ENCODE measurements at places on chromosomes 6 and 20. TPM values are rescaled to one million over a fixed set of nuclear protein-coding genes. Genes with fewer than 3 reads are reported as not detected.

- DNase-seq = peak; percentile 83
Measured at GRCh38 chr6:55758156-55758937, 117.0 kb downstream of the BMP5 start.

DNA sequence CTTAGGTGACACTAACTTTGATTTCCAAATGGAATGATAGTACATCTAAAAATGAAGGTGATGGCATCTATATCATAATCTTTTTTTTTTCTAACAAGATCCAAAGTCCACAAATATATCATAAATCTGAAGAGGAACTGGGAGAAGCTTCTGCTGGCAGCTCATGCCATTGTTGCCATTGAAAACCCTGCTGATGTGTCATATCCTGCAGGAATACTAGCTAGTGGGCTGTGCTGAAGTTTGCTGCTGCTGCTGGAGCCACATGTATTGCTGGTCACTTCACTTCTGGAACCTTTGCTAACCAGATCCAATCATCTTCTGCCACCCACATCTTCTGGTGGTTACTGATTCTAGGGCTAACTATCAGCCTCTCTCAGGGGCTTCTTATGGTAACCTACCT is 27.4 kb upstream of the KHDC1 start:
- no peak for DNase-seq

DNA sequence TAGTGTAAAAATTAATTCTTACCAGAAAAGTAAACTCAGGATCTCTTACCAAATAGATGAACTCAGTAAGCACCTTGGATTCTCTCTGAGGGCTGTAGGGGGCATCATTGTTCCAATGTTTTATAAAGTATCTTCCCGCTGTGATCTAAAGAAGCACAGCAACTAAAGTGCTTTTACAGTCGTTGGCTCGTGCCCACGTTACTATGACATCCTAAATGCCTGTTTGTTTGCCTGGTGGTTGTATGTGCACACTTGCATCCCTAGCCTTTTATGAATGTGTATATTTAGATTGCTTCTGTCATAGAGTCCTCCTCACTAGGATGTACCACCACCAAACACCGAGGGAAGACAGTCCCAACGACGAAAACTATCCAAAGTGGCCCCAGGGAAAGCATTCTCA is 34.5 kb downstream of the SLX4IP start:
- peak; percentile 93 for DNase-seq

DNA sequence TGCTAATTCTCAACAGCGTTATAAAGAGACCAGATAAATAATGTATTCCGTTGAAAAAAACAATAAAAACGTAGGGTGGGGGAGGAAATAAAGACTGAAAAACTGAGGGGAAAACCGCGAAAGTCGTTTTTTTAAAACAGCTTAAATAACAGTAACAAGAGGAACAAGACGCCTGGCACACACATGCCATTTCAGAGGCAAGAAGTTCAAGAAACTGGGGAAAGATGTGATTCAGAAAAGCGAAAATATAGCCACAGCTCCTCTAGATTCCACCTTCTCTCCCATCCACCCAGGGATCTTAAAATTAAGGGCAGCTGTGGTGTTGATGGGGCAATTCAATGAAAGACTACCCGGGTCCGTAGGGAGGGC is 1.3 kb downstream of the EPB41L2 start:
- DNase-seq = peak; percentile 43

- no peak for DNase-seq
Measured at GRCh38 chr20:63126876-63127699, 88.8 kb downstream of the YTHDF1 start.

DNA sequence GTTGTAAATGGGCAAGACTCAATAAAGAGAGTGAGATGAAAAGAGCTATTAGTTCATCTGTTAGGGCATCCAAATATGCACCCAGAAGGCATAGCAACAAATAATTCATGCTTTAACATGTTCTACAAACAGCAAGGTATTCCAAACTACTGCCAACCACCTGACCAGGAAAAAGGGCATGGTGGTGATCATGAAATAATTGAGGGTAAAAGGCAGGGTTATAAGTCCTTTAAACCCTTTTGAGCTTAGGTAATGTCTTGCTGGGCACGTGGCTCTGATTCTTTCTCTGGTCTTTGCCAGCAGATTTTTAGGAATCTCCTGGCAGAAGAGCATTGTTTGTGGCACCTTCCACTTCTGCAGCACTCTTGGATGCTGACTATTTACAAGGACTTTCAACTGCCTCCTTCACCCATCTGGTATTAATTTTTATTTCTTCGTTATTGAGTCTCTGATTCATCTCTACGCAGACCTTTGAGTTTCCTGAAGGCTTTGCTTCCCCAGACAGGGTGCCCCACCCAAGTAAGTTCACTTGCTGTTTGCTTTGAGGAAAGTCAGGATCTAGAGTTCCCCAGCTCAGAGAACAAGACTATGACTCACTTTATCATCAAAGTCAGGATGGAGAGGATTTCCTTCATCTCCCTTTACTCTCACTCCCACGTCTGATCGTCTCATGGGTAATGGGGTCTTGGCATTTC is 83.4 kb upstream of the NEDD9 start:
- DNase-seq = peak; percentile 96

- no peak for DNase-seq
Measured at GRCh38 chr6:284486-284885, 7.8 kb upstream of the DUSP22 start.

GRCh38 chr6:35036059-35036827 is 104.9 kb downstream of the TCP11 start:
- no peak for DNase-seq

DNA sequence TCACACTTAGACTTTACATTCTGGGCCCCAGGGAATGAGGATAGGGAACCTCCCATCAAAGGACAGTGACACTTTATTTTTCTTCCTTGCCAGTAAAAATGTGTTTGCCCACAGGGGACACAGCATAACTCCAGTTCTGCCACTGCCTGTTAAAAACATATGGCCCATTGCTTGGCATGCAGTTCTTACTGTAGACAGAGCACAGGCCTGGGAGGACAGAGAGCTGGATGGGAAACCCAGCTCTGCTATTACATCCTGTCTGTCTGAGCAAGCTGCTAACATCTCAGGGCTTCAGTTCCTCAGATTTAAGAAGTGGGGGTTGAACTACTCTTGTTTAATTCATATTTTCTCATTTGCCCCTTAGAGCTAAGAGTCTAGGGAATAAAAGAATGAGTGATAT is 120.2 kb downstream of the AKAP7 start:
- DNase-seq = no peak

DNA sequence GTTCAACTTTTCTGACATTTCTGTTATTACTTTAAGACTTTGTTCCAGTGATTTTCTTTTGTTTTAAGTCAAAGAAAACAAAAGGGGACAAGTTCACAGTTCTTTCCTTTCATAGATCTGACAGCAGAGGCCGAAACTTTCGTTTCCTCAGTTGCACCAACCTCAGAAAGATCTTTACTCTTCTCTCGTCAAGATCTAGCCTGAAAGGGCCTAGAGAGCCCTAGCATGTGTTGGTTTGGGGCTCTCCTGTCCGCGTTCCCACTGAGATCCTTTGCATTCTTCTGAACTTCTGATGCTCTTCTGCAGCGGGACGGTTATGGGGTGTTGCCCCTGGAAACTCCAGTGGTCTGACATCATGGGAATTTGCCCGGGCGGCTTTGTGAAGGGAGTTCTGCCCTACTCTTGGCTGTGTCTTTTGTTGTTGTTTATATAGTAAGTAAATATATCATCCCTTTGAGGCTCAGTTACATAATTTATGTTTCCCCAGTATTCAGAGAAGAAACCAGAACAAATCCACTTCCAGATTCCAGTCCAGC is 129.1 kb downstream of the SASH1 start:
- peak; percentile 29 for DNase-seq

DNA sequence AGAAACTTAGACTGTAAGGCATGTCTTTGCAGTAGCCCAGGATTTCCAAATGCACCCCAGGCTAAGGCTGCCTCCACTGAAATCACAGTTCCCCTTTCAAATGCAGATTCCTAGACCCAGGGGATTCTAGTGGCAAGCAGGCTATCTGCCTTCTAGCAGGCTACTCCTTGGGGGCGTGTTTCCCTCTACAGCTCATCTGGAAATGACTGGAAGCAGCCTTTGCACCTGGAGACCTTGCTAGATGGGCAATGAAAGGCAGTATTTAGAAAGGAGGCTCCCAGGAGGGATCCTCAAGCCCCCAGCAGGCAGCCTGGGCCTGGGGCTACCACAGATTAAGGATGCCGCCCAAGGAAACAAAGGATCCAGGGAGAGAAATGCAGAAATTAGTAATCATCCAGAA is 26.0 kb upstream of the SYNDIG1 start:
- DNase-seq = no peak

The CLIC5 gene
- total RNA-seq = not detected

The SOX4 gene
- 12.4 TPM for total RNA-seq

The FLRT3 gene
- 0.54 TPM for total RNA-seq

The TGM2 gene
- 117 TPM for total RNA-seq

The ELOVL2 gene
- 0.16 TPM for total RNA-seq

The DACT2 gene
- 0.98 TPM for total RNA-seq

The SLC22A7 gene
- total RNA-seq = not detected

The MEP1A gene
- total RNA-seq = not detected
